ENCODE measurements at places on chromosomes 2 and 18. TPM values are rescaled to one million over a fixed set of nuclear protein-coding genes. Genes with fewer than 3 reads are reported as not detected.
A peak's percentile ranks its signal among the peaks of the same experiment; 100 is the strongest.

DNA sequence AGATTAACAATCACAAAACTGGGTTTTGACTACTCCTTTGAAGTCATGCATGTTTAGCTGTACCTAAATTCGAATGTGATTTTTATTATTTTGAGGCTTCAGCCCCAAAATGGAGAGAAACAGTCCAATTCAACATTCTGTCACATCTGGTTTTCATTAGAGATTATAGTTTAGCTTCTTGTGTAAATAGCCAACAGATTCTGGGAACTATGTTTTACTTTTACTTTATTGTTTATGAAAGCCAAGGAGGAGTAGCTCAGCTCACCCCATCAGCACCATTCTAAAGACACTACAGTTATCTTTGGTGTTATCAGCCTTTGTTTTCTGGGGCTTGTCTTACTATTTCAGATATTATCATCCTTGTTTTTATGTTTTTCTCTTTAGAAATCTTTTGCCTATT is 465.0 kb upstream of the CWC22 start:
- no peak overlapping the region for H3K27ac ChIP-seq
- DNase-seq: no peak
- H3K36me3 ChIP-seq: peaks cover 4% of the 10 kb centered on the region
- H3K27me3 ChIP-seq: no peaks in the 10 kb centered on the region
- no peaks in the 10 kb centered on the region for H3K4me1 ChIP-seq

The RAB6C gene
- 0.24 TPM for total RNA-seq

The TMEM200C gene
- total RNA-seq: 5.8 TPM

DNA sequence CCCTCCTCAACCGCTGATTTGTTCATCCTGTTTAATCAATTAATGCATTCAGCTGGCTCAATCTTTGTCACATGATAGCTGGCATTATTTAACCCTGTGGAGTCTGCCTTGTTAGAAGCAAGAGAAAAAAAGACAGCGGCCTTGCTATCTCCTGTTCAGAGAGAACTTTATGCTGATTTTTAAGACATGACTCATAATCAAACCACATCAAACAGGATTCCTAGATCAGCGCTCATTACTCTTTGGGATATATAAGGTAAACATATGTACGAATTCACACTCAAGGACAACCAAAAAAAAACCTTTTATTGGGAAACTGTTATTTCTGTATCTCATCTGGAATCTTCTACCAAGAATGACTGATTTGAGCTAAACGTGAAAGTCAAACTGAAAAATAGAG is 195.1 kb downstream of the C1D start:
- no peaks in the 10 kb centered on the region for H3K36me3 ChIP-seq
- no peak for DNase-seq
- no peaks in the 10 kb centered on the region for H3K27me3 ChIP-seq
- H3K4me3 ChIP-seq: no peak overlapping the region

DNA sequence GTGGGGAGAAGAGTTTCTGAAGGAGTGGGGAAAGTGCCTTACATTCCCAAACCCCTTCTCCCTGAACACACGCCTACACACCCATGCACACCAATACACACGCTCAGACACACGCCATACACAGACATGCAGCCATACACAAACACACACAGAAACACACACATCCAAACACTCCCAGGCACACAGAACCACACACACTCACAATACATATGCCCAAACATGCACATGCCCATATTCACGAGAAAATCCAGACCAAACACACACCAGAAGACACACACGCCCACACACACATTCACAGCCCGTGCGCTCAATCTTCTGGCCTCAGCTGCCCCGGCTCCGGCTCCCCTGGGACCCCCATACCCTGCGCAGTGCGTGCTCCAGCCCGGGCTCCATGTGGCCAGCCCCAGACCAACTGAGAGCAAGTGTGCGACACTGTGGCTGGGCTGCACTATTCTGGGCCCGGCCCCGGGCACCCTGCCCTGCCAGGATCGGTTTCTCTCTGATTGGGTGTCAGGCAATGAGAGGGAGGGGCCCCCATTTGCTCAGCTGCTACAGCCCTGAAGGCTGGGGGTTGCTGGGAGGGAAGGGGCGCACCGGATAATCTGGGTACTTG is at the start of gene PRKAG3:
TSS of gene PRKAG3 (minus strand) at position 426 of the 613 bp plus-strand sequence.
- peaks cover 15% of the 10 kb centered on the region for H3K4me1 ChIP-seq
- DNase-seq: no peak

DNA sequence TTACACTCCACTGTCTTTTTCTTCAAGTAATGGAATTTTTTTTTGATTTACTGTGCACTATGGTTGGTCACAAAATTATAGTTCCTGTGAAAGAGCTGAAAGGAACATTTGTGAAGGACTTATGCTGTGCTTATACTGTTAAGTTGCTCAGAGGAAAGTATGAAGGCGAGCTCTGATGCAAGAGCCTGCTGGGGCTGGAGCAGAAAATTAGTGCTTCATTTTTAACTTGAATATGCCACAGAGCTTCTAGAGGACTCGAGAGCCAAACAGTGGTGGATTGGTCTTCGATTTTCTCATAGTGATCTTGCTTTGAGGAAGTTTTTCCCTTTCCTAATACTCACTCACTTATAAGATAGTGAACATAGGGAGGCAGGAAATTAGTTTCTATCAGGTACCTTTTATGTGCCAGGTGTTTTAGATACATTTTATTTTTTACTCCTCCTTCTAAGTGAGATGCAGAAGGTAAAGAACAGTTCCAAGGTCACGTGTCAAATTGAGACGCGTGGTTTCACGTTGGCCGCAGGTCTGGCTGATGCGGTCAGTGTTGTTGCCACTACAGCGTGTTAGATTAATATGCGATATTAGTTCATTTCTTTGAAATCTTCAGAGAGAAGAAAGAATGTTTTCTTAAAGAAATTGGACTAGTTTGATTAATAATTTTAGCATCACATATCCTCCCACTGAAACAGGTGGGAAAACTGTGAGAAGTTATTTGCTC is 20.2 kb downstream of the GATA6 start:
- H3K36me3 ChIP-seq: peaks cover 12% of the 10 kb centered on the region
- peak overlapping the region; percentile 27 for H3K27ac ChIP-seq
- peaks cover 33% of the 10 kb centered on the region for H3K4me1 ChIP-seq
- no peak overlapping the region for H3K4me3 ChIP-seq
- DNase-seq: no peak
- H3K27me3 ChIP-seq: no peaks in the 10 kb centered on the region

The CABYR gene
- 9.8 TPM for total RNA-seq

- no peak for DNase-seq
- H3K4me1 ChIP-seq: peaks cover 27% of the 10 kb centered on the region
- no peak overlapping the region for H3K27ac ChIP-seq
- H3K27me3 ChIP-seq: no peaks in the 10 kb centered on the region
- H3K36me3 ChIP-seq: no peaks in the 10 kb centered on the region
Measured at GRCh38 chr2:142862299-142862698, 15.2 kb upstream of the KYNU start.

The GREB1L gene
- 2.3 TPM for total RNA-seq

DNA sequence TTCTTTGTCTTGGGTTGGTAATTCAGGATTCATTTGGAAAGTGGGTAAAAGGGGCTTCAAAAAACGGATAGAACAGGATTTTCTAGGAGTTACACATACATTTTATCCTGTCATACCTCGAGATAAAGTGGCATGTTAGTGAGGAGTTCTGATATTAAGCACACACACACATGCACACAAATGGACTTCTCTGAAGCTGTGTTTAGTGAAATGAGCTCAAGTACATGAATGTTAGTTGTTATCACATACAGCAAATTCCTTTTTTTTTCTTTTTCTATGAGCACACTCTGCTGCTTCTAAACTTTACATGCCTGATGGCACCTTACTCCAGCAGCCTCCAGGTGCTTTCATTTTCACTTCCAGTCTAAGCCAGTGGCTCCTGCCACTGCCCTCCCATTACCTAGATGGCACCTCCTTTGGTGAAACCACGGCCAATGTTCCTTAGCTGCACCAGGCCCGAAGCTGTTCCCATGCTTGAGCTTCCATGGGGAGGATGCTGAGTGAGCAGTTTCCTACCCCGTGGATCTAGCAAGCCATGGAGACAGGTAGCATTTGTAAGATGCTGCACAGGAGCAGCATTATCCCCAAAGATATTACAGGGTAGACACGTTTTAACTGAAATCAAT is 49.7 kb downstream of the STAT1 start:
- H3K27me3 ChIP-seq: no peaks in the 10 kb centered on the region
- H3K36me3 ChIP-seq: peaks cover 25% of the 10 kb centered on the region
- no peak for DNase-seq
- peak overlapping the region; percentile 5 for H3K27ac ChIP-seq

- no peak for DNase-seq
- H3K27ac ChIP-seq: no peak overlapping the region
- H3K36me3 ChIP-seq: no peaks in the 10 kb centered on the region
- H3K4me3 ChIP-seq: no peak overlapping the region
Measured at GRCh38 chr2:146227152-146228019, 1617.4 kb upstream of the ACVR2A start.

The NYAP2 gene
- total RNA-seq: not detected
